Activated gamma-delta T cell treated with anti-CD3 and anti-CD28 coated beads, Interleukin-2, amount 50 U/mL, for 16 hours (primary cell): ENCODE measurements at places on chromosomes 12 and 14.

GRCh38 chr12:124160097-124160756 is 134.7 kb upstream of the RFLNA start:
- no peak for DNase-seq

- DNase-seq = no peak
Measured at GRCh38 chr14:100828031-100828769, 2.3 kb downstream of the MEG3 start.

GRCh38 chr14:61347826-61348443 is 26.6 kb downstream of the PRKCH start:
- no peak for DNase-seq

DNA sequence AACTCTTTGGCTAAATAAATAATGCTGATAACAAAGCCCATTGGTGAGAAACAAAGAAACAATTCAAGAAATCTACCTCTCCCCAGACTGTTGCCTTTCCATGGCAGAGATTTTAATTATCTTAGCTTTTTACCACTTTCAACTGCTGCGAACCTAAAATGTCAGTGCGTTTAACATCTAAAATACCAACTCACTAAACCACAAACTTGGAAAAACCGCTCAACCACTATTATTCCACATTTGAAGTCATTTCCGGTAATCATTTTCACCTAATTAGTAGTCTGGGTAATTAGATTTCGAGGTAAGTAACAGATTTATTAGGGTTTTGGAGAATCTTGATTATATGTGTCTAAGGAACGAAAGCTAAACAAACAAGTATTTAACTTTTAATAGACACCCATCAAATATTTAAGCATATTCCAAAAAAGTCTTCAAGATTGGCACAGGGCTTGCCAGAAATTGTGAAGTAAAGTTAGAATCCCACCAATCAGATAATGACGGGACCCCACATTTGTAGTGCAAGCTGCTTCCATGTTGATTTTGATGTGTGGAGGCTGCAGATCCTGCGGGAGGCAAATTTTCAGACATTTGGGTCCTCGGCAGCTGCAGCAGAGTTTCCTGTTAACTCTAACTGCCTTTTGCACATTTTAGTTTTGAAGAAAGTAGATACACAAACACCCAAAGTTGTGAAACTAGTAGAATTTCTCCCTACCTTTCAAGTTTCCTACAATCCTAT is 4.1 kb downstream of the OTX2 start:
- DNase-seq = no peak

- DNase-seq = no peak
Measured at GRCh38 chr14:69154779-69155178, 1.9 kb upstream of the DCAF5 start.
